Stimulated activated CD8-positive, alpha-beta memory T cell treated with anti-CD3 and anti-CD28 coated beads, Interleukin-4, amount 100 ng/mL, for 24 hours (primary cell): ENCODE measurements at places on chromosomes 12 and 14.
A peak's percentile ranks its signal among the peaks of the same experiment; 100 is the strongest.

DNA sequence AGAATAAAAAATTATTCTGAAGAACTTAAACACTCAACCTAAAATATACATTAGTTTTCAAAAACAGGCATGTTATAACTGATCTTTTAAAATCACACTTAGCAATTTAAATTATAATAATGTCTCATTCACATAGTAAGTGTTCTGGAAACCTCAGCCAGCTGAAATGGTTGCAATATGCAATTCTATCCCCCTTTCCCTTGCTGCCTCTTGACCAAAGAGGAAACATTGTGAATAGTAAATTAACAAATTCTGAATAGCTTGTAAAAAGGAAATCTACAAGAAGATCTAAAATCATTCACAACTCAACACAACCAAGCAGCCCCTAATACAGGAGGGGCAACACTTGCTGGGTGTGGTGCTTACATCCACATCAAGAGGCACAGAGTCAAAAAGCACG, 431.9 kb downstream of the BCAT1 start:
- no peak for DNase-seq

GRCh38 chr12:125065021-125065918, at the start of gene AACS:
TSS of gene AACS (plus strand) at chr12:125065435. CDS start at chr12:125065585, 150 bp downstream.
- peak; percentile 66 for DNase-seq

- DNase-seq, result no peak
Measured at GRCh38 chr14:95307402-95308041, 12.2 kb downstream of the CLMN start.

DNA sequence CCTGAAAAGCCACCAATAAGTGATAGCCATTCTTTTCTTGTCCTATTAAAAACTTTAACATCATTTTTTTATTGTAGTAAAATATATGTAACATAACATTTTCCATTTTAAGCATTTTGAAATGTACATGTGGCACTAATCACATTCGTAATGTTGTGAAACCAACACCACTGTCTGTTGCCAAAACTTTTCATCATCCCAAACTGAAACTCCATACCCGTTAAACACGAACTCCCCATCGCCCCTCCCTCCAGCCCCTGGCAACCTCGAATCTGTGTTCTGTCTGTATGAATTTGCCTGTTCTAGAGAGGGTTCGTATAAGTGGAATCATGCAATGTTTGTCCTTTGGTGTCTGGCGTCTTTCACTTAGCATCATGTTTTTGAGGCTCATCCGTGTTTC, 75.9 kb downstream of the CCDC92 start:
- no peak for DNase-seq

- DNase-seq, result no peak
Measured at GRCh38 chr12:12533238-12533829, 29.3 kb downstream of the DUSP16 start.

- DNase-seq, result no peak
Measured at GRCh38 chr12:70351076-70351475, 15.0 kb upstream of the KCNMB4 start.

DNA sequence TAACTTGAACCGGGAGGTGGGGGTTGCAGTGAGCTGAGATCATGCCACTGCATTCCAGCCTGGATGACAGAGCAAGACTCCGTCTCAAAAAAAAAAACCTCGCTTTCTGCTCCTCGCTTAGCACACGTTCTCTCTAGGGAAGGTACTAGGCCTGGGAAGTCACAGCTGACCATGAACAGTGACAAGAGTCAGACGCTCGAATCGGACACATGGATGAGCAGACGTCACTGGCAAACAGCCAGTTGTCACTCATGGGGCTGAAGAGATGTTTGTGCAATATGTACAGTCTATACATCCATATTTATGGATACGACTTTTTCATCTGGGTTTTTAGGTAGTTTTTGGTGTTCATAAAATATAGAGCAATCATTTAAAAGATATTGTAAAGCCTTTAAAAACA, 19.4 kb downstream of the TCHP start:
- DNase-seq, result no peak

- peak; percentile 57 for DNase-seq
Measured at GRCh38 chr14:105059035-105059924, 6.0 kb downstream of the GPR132 start.

DNA sequence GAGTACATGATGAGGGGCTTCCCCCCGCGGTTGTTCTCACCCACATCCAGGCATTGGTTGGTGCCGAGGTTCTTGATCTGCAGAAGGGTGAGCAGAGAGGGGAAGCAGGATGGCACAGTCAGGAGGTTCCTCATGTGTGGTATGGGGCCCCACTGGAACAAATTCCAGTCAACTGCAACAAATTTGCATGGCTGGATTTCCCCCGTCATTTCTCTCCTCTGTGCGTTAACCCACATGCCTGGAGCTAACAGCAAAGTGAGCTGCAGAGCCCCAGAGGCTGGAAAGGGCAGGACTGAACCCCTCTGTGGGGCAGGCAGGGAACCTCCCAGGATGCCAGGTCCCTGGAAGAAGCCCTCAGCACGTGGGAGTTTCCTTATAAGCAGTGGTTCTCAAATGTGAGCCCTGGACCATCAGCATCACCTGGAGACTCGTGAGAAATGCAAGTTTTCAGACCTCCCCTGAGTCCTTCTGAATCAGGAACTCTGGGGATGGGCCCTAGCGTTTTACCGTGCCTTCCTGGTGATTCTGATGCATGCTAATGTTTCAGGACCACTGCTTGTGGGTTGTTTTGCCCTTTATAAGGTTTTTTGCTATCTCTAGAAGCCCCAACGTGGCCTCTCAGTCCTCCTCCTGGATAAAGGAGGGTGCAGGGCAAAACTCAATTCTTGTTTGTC, 11.0 kb upstream of the CELA1 start:
- DNase-seq, result no peak

DNA sequence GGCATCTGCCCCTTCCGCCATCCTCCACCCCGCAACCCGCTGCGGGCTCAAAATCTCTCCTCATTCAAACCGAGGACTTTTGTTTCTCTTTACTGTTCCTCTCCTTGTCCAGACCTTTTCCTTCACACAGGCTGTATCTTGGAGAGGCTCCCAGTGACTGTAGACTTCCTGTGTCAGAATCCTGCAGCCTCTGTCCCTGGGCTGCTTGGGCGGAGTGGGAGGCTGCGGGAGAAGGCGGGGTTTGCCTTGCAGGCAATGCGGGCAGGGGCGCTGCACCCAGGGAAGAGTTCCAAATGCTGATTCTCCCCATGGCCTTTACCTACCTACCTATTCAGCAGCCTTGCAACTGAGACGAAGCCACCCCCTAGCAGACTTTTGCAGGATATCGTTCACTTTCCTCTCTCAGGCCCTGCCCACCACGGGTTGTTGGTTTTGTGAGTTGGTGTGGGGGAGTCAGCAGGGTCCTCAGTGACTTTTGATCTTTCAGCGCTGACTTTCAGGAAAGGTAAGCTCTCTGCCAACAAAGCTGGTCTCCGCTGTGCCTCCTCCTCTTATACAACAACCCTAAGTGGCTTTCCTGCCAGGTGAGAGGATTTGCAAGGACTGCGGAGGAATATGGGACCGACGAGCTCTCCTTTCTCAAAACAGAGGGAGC, 79.0 kb upstream of the KCNA1 start:
- DNase-seq, result no peak

DNA sequence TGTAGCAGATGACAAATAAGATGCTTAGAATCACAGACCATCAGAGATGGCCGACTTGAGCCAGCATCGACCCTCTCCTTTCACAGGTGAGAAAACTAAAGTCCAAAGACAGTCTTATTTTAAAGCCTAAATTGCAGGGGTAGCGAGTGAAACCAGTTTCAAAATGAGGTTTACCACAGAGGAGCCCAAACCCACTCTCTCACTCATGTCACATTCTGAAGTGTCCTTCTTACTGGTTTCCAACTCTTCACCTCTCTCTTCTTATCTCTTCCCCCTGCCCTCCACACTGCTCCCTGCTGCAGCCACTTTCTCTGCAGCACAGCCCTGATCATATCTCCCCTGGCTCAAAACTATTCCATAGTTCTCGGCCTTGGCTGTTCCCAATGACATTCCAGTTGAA, 57.0 kb upstream of the NID2 start:
- DNase-seq, result no peak

DNA sequence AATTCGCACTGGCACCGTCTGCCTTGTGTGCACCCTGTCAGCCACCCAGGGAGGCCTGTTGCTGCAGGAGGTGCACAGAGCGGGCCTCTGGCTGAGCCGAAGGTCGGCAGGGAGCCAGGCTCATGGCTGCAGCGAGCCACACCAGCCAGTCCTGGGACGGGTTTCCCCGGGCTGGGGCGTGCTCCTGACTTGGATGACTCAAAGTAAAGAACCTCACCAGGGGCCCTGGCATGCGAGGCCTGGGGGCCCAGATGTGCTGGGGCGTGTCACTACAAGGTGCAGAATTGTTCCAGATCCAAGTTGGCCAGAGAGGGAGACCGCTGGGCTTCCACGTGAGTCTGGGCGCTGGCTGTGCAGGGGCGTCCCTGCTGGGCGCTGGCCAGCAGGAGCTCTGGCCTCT, 34.5 kb downstream of the FBRSL1 start:
- no peak for DNase-seq

DNA sequence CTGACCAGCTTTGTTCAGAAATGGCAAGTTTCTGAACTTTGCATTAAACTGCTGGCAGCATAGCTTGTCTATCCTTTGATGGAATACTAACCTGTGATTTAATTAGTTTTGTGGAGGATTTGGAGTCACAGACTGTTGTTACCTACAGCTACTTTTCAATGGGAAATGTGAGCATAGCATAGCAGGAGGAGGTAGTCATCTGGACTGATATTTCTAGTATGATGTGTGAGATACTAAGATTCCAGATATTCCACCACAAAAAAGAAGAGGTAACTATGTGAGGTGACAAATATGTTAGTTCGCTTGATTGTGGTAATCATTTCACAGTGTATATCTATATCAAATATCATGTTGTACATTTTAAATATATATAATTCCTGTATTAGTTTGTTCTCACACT, 833.0 kb downstream of the SLC6A15 start:
- no peak for DNase-seq

DNA sequence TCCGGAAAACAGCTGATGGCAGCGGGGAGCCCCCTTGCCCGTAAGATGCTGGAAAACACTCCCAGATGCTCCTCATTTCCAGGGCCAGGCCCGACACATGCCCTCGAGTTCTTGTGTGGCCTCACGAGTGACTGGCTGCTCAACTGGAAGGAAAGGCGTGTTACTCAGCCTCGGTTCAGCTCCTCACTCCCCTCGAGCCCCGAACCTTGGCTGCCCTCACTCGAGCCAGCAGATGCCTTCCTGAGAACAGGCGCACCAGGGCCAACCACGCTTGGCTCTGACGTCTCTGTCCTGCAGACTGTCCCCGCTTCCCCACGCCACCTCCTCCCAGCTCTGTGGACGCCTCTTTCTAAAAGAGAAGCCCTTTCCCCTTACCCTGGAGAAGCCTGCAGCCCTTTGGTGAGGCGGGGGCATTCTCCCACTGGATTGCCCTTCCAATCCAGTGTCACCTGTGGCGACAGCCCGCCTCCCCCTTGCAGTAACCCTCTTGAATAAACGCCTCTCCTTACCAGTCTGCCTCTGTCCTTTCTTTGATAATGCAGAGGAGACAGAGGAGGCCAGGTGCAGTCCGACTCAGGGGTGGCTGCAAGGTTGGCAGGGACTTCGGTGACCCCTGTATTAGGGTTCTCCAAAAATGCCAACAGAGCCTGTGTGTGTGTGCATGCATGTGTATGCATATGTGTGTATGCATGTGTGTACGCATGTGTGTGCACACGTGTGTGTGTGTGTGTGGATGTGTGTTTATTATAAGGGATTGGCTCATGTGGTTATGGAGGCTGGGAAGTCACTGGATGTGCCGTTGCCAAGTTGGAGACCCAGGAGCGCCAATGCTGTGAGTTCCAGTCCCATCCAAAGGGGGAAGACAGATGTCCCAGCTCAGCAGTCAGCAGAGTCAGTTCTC, 166.3 kb downstream of the KIF26A start:
- DNase-seq, result no peak

DNA sequence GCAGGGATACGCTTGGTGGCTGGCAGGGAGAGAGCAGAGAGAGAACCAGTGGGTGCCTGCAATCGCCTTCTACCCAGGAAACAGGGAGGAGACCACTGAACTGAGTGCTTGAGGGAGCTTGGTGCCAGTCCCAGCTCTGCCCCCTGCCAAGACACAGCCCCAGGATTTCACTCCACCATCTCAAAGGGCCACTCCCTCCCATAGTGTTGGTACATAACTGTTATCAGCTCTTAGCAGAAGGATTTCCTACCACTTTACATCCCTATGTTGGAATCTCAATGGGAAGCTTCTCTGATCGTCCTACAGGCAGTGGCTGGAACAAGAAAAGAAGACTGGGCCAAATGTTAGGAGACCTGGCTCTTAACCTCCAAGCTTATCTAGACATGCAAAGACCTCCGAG, 157.4 kb upstream of the FOXN3 start:
- DNase-seq, result no peak

DNA sequence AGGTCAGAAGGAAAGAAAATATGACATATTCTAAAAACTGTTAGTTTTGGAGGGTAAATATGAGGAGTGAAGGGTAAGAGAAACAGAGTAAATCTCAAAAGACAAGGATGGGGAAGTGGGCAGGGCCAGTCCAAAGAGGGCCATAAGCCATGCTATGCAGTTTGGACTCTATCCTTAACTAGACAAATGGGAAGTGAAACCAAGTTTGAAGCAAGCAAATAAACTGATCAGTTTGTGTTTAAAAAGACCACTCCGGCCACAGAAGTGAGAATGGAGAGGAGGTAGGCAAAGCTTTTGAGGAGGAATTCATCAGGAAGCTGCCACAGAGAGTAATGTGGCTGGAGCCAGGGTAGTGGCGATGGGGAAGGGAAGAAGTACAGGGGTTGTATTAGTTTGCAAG, 37.5 kb upstream of the DAAM1 start:
- no peak for DNase-seq
